ENCODE measurements at places on chromosomes 7 and 10. TPM values are rescaled to one million over a fixed set of nuclear protein-coding genes. Genes with fewer than 3 reads are reported as not detected.

GPER1 gene
- total RNA-seq, result 0.64 TPM

DNA sequence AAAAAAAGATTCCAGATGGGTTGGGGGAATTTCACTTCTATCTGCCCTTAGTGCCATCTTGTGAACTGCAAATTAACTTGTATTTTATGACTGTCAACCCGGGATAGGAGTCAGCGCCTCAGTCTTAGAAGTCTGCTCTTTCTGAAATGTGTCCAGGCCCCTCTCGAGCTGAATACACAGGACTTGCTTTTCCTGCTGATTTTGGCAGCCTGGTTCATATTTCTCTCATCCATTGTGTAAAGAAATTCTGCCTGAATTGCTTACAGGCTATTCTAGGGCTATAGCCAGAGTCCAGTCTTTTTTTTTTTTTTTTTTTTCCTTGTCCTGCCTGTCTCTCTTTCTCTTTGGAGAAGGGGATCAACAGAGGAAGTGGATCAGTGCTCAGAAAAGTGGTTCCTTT lies 24.6 kb downstream of the GATA3 start:
- peaks cover 4% of the 10 kb centered on the region for H3K4me1 ChIP-seq
- no peaks in the 10 kb centered on the region for H3K36me3 ChIP-seq
- H3K27ac ChIP-seq, result no peak overlapping the region
- peaks cover 59% of the 10 kb centered on the region for H3K27me3 ChIP-seq
- no peak for DNase-seq
- no peak overlapping the region for H3K4me3 ChIP-seq

TNS3 gene
- 120 TPM for total RNA-seq

PNLIP gene
- total RNA-seq, result not detected

- peaks cover 13% of the 10 kb centered on the region for H3K36me3 ChIP-seq
- H3K27me3 ChIP-seq, result no peaks in the 10 kb centered on the region
- DNase-seq, result no peak
- H3K27ac ChIP-seq, result no peak overlapping the region
- no peak overlapping the region for H3K4me3 ChIP-seq
- H3K4me1 ChIP-seq, result no peaks in the 10 kb centered on the region
Observed at GRCh38 chr10:124500757-124501156, 39.1 kb downstream of the LHPP start.

DNA sequence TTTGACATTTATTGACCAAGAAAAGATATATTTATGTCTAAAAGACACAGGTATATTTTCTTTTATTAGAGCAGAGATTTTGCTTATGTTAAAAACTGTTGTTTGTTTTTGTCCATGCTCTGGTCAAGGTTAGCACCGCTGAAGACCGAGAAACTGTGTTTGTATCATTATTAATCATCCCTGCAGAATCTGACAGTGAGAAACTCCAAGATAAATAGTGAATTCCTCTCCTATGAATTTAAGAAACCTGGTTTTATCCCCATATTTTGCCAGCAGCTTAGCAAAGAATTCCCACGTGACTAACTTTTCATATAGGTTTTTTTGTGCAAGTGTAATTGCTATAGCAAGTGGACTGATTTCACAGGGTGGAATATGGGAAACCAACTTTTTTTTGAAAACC lies 77.6 kb downstream of the FRMD4A start:
- no peak overlapping the region for H3K27ac ChIP-seq
- H3K36me3 ChIP-seq, result no peaks in the 10 kb centered on the region
- no peaks in the 10 kb centered on the region for H3K4me1 ChIP-seq
- peaks cover 4% of the 10 kb centered on the region for H3K27me3 ChIP-seq
- no peak for DNase-seq
- H3K4me3 ChIP-seq, result no peak overlapping the region

- peaks cover 4% of the 10 kb centered on the region for H3K4me1 ChIP-seq
- H3K27me3 ChIP-seq, result peaks cover 3% of the 10 kb centered on the region
- H3K27ac ChIP-seq, result no peak overlapping the region
- no peaks in the 10 kb centered on the region for H3K36me3 ChIP-seq
- no peak for DNase-seq
- no peak overlapping the region for H3K4me3 ChIP-seq
Observed at GRCh38 chr7:94059746-94060145, 55.6 kb upstream of the BET1 start.

DGKI gene
- 0.91 TPM for total RNA-seq

GRCh38 chr10:13671904-13672303 lies 85.1 kb downstream of the PRPF18 start:
- peaks cover 48% of the 10 kb centered on the region for H3K4me1 ChIP-seq
- H3K4me3 ChIP-seq, result no peak overlapping the region
- peaks cover 42% of the 10 kb centered on the region for H3K36me3 ChIP-seq
- no peak overlapping the region for H3K27ac ChIP-seq
- peaks cover 22% of the 10 kb centered on the region for H3K27me3 ChIP-seq

GRCh38 chr7:141320287-141320686 lies 230.9 kb upstream of the AGK start:
- H3K27ac ChIP-seq, result no peak overlapping the region
- H3K36me3 ChIP-seq, result no peaks in the 10 kb centered on the region
- H3K27me3 ChIP-seq, result no peaks in the 10 kb centered on the region
- DNase-seq, result no peak

KLHDC10 gene
- 50.1 TPM for total RNA-seq

RAMP3 gene
- not detected for total RNA-seq

CYP26A1 gene
- total RNA-seq, result 3.4 TPM

DNA sequence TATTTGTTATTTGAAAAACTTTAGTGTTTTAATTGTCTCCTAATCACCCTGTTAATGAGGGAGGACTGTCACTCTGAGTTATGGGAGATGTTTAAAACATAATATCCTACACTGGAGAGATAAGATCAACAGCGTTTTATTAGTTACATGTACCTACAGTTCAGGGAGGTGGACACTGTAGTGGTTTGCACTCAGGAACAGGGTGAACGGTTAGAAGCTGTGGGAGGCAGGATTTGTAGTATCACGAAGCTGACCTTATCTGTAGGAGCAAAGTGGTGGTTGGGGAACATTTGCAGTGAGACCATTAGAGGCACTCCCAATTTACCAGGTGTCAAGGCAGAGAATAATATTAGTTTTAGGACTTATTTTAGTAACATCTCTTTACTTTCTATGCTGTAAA lies 193.3 kb upstream of the KCND2 start:
- no peak overlapping the region for H3K27ac ChIP-seq
- H3K4me1 ChIP-seq, result no peaks in the 10 kb centered on the region
- no peaks in the 10 kb centered on the region for H3K27me3 ChIP-seq
- H3K4me3 ChIP-seq, result no peak overlapping the region
- no peaks in the 10 kb centered on the region for H3K36me3 ChIP-seq

GRCh38 chr10:76169246-76169645 lies 737.8 kb downstream of the LRMDA start:
- H3K4me3 ChIP-seq, result no peak overlapping the region
- H3K27me3 ChIP-seq, result no peaks in the 10 kb centered on the region
- H3K27ac ChIP-seq, result no peak overlapping the region
- DNase-seq, result no peak

DNA sequence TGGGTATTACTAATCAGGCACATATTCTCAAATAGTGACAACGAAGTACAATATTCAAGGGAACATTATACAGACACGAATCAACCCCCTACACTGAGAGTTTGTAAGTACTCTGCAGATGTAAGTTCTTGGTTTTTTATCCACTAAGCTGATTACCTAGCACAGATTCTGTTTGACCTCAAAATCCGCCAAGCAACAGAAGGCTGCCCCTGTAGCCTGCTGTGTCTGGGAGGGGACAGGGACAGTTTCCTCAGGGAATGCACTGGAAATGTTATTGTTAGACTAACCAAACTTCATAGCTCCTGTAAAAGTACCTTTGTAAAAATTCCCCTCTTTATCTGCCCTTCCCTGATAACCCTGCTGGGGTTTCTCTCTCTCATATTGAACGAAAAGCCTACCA lies 45.2 kb upstream of the ZRANB1 start:
- H3K36me3 ChIP-seq, result no peaks in the 10 kb centered on the region
- H3K4me3 ChIP-seq, result no peak overlapping the region
- H3K27me3 ChIP-seq, result no peaks in the 10 kb centered on the region
- peaks cover 25% of the 10 kb centered on the region for H3K4me1 ChIP-seq
- H3K27ac ChIP-seq, result peak overlapping the region; percentile 33
- DNase-seq, result no peak

SEMA4G gene
- total RNA-seq, result 57.1 TPM

PIP4K2A gene
- total RNA-seq, result 22.4 TPM

DNA sequence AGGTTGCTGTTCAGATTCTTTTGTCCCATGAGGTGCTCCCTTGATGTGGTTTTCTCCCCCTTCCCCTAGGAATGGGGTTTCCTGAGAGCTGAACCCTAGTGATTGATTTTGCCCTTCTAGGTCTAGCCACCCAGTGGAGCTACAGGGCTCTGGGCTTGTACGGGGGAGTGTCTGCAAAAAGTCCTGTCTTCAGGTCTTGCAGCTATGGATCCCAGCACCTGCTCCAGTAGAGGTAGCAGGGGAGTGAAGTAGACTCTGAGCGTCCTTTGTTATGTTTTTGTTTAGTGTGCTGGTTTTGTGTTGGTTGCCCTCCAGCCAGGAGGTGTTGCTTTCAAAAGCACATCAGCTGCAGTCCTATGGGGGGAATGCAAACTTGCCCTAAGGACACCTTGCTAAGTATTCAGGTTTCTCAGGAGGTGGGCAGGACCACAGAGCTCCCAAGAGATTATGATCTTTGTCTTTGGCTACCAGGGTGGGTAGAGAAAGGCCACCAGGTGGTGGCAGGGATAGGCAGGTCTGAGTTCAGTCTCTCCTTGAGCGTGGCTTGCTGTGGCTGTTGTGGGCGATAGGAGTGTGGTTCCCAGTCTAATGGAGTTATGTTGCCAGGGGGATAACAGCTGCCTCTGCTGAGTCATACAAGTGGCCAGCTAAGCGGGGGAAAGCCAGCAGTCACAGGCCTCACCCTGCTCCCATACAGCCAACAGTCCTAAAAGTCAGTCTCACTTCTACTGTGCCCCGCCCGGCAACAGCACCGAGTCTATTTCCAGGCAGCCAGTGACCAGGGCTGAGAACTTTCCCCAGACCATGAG lies 92.4 kb upstream of the JCAD start:
- DNase-seq, result no peak
- no peaks in the 10 kb centered on the region for H3K36me3 ChIP-seq
- no peak overlapping the region for H3K27ac ChIP-seq
- no peak overlapping the region for H3K4me3 ChIP-seq
- peaks cover 7% of the 10 kb centered on the region for H3K4me1 ChIP-seq

DNA sequence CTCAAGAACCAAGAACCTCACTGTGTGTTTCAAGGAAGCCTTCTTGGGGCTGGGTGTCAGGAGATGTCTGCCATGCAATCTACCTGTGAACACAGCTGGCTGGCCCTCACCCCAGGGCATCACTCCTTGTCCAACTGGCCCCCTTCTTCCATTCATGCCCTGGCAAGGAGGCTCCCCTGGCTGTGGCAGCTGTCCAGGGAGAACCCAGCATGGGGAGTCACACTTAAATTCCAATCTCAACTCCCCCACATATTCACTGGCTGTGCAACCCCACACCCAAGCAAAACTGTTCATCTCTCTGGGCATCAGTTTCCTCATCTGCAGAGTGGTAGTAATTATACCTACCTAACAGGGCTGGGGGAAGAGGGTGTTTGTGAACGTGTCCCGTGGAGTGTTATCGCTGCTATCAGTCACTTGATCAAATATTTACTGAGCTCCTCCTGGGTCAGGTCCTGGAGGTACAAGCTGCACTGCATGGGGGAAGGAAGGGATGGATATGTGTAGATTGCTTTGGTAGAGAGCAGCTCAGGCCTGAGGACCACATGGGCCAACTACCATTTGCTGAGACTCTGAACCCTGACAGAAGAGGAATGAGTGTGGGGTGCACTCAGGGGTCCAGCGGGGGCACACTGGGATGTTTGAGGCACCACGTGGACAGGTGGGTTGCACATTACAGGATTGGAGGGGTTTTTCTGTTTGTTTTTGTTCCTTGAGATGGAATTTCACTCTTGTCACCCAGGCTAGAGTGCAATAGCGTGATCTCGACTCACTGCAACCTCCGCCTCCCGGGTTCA lies 2.1 kb upstream of the GPRIN2 start:
- no peak overlapping the region for H3K27ac ChIP-seq
- peak; percentile 9 for DNase-seq
- peaks cover 7% of the 10 kb centered on the region for H3K4me1 ChIP-seq
- H3K27me3 ChIP-seq, result peaks cover 7% of the 10 kb centered on the region

All from progenitor cell of endocrine pancreas (in vitro differentiated cells).